Ureter (tissue), 1 donor: ENCODE measurements at places on chromosomes 1 and 21. TPM values are rescaled to one million over a fixed set of nuclear protein-coding genes. Genes with fewer than 3 reads are reported as not detected.

DNA sequence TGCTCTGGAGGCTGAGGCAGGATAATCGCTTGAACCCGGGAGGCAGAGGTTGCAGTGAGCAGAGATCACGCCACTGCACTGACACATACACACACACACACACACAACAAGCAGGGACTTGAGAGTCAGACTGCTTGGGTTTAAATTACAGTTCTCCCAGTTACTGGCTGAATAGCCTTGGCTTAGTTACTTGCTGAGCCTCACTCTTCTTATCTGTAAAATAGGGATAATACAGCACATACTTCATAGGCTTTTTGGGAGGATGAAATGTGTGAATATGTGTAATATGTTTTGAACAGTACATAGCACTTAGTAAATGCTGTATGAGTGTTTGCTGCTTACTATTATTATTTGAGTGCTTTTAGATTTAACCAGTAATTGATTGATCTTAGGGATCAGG is 23.8 kb downstream of the CDC42 start:
- no peak for DNase-seq

Gene EPHB2
- total RNA-seq: 14.6 TPM

Gene RAB3B
- total RNA-seq: 1.4 TPM

GRCh38 chr1:55679971-55680370 is 464.8 kb upstream of the USP24 start:
- DNase-seq: no peak

- no peak for DNase-seq
Observed at GRCh38 chr1:80417671-80418070, 1383.1 kb upstream of the ADGRL2 start.

GRCh38 chr1:44907893-44908292 is 64.8 kb upstream of the PTCH2 start:
- DNase-seq: no peak
